ENCODE measurements at places on chromosomes 16 and 17.

- no peak overlapping the region for H3K27ac ChIP-seq
- no peaks in the 10 kb centered on the region for H3K36me3 ChIP-seq
- no peak for DNase-seq
- no peaks in the 10 kb centered on the region for H3K4me1 ChIP-seq
- H3K4me3 ChIP-seq = no peak overlapping the region
These were observed 344.3 kb downstream of the WWOX start for GRCh38 chr16:78443542-78444364.

DNA sequence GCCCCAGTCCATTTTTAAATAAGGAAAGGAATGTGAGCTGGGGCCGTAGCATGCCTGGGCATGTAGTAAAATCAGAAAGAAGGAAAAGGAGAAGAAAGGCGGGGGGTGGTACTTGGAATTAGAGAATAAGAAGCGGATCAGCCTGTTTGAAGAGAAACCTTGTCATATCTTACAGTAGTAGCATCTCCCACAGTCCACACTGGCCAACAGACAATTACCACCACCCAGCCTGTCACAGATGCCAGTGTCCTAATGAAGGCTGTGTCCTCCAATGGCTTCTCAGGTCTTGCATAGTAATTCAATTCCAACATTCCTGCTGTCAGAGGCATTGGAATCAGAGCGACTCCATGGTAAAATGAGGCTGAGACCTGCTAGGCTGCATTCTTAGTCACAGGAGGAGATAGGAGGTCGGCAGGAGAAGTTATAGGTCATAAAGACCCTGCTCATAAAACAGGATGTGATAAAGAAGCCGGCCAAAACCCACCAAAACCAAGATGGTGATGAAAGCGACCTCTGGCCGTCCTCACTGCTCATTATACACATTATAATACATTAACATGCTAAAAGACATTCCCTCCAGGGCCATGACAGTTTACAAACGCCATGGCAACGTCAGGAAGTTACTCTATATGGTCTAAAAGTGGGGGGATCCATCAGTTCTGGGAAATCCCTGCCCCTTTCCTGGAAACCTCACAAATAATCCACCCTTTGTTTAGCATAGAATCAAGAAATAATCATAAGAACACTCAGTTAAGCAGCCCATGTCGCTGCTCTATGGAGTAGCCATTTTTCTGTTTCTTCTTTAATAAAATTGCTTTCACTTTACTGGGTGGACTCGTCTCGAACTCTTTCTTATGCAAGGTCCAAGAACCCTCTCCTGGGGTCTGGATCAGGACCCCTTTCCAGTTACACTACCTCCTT is 9.6 kb upstream of the AKAP10 start:
- H3K36me3 ChIP-seq = no peaks in the 10 kb centered on the region
- DNase-seq = no peak
- no peaks in the 10 kb centered on the region for H3K4me1 ChIP-seq
- no peak overlapping the region for H3K27ac ChIP-seq

GRCh38 chr17:77177002-77177741 is 36.4 kb downstream of the SEC14L1 start:
- H3K36me3 ChIP-seq = no peaks in the 10 kb centered on the region
- no peaks in the 10 kb centered on the region for H3K27me3 ChIP-seq
- H3K4me3 ChIP-seq = no peak overlapping the region
- H3K27ac ChIP-seq = no peak overlapping the region

GRCh38 chr16:51050377-51050706 is 100.7 kb downstream of the SALL1 start:
- no peak overlapping the region for H3K27ac ChIP-seq
- no peaks in the 10 kb centered on the region for H3K36me3 ChIP-seq
- H3K4me1 ChIP-seq = no peaks in the 10 kb centered on the region
- no peak for DNase-seq
- no peaks in the 10 kb centered on the region for H3K27me3 ChIP-seq

DNA sequence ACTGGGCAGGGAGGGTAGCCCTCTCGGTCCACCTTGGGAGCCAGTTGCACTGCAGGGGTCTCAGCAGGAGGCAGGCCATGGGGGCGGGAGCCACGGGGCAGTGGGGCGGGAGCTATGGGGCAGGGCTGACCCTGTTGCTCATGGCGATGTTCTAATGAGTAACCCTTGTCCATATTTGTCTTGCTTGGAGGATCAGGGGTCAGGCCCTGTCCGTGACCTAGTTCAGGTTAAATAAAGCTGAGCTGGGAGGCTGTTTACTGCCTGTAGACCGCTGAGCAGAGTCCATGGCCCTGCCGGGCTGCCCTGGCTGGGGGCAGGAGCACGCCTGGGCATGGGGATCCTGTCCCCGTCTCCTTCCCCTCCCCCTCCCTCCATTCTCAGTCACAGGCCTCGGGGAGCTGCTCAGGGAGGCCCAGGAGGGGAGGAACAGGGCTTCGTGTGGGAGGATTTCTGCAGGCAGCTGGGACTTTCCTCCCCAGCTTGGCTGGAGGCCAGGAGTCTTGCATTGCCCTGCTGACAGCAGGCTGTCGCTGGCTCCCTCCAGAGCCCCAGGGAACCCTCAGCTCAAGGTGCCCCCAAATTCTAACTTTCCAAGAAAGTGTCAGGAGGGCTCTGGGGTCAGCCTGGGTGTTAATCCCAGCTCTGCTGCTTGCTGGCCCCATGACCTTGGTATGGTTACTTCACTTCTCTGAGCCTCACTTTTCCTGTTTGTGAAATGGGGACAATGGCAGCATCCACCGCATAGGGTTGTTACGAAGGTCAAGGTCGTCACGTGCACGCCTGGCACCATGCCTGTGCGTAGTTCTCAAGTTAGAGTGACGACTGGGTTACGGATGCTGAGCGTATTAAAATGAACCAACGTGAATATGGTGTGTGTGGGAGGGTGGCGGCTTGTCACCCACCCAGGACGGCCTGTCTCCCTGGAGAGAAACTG is 6.1 kb upstream of the SERPINF2 start:
- no peak overlapping the region for H3K4me3 ChIP-seq
- H3K27me3 ChIP-seq = no peaks in the 10 kb centered on the region
- DNase-seq = peak; percentile 81
- peaks cover 29% of the 10 kb centered on the region for H3K4me1 ChIP-seq

GRCh38 chr17:78391843-78392242 is 13.4 kb downstream of the PGS1 start:
- peaks cover 84% of the 10 kb centered on the region for H3K4me1 ChIP-seq
- peaks cover 52% of the 10 kb centered on the region for H3K36me3 ChIP-seq
- DNase-seq = no peak
- no peak overlapping the region for H3K4me3 ChIP-seq

- H3K27ac ChIP-seq = no peak overlapping the region
- no peak for DNase-seq
- no peak overlapping the region for H3K4me3 ChIP-seq
- H3K36me3 ChIP-seq = no peaks in the 10 kb centered on the region
These were observed 3.8 kb downstream of the TTYH2 start for GRCh38 chr17:74217037-74217730.

DNA sequence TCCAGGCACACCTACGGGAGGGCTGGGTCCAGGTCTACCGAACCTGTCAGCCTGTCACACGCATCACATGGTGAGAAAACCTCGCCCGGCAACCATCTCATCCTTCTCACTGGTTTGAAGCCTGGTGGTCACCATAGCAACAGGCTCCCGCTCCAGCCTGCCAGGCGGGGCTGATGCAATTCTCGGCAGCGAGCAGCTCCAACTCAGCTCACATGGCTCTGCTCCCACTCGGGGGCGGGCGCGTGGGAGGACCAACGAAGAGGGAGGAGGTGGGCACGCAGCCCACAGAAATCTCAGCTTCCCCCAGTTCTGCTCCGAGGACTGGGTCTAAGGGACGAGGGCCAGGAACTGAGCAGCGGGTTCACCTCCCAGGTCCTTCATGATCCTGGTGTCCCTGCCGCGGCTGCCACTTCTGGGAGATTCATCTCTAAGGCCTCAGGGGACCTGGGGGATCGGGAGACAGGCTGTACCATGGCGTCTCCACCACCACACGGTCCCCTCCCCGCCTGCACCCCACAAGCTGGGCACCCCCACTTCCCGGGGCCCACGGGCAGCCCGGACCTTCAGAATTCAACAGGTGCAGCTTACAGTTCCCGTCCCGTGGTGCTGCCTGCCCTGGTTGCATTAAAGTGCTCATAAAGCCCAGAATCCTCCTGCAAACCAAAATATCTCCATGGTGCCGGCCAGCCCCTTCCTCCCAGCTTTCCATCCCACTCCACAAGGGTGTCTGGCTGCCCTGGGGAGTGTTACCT is 25.8 kb downstream of the ABR start:
- H3K4me1 ChIP-seq = peaks cover 15% of the 10 kb centered on the region
- no peak overlapping the region for H3K4me3 ChIP-seq
- peak; percentile 61 for DNase-seq

DNA sequence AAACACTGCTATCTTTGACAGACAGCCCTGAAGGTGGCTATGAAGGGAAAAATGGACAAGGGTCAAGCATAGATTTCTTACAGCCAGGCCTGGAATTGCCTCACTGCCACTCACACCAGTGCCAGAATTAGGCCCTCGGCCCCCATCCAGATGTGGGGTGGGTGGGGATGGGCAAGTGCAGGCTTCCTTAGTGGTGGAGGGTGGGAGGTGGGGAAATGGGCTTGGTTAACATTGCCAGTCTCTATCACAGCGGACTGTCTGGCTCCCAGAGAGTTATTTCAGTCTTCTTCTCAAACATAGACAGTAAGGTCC is 24.9 kb downstream of the B9D1 start:
- H3K36me3 ChIP-seq = peaks cover 15% of the 10 kb centered on the region
- no peak for DNase-seq
- H3K4me3 ChIP-seq = no peak overlapping the region
- H3K27ac ChIP-seq = no peak overlapping the region

DNA sequence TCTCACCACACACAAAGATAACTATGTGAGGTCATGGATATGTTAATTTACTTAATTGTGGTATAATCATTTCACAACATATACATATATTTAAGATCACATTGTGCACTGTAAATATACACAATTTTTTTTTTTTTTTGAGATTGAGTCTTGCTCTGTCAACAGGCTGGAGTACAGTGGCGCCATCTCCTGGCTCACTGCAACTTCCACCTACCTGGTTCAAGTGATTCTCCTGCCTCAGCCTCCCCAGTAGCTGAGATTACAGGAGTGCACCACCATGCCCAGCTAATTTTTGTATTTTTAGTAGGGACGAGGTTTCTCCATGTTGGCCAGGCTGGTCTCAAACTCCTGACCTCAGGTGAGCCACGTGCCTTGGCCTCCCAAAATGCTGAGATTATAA is 11.5 kb upstream of the PRSS54 start:
- DNase-seq = no peak
- no peaks in the 10 kb centered on the region for H3K4me1 ChIP-seq
- no peaks in the 10 kb centered on the region for H3K27me3 ChIP-seq
- no peak overlapping the region for H3K4me3 ChIP-seq
- H3K27ac ChIP-seq = no peak overlapping the region

DNA sequence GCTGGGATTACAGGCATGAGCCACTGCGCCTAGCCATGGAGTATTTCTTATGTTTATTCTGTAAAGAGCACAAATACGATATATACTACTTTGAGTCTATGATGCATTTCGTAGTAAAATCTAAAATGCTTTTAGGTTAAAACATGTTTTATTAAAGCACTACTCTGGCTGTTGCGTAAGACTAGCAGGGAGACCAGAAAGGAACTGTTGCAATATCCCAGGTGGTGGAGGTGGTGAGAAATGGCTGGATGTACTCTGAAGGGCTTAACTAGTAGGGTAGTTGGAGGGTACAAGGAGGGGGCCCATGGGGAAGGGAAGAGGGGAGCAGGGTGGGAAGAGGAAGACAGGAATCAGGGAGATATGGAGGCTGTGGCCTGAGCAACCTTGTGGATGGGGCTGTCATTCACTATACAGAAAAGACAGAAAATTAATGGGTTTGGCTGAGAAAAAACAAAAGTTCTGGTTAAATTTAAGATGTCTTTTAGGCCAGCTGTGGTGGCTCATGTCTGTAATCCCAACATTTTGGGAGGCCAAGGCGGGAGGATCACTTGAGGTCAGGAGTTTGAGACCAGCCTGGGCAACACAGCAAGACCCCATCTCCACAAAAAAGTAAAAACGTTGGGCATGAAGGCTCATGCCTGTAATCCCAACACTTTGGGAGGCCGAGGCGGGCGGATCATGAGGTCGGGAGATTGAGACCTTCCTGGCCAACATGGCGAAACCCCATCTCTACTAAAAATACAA is 35.8 kb downstream of the ST3GAL2 start:
- no peaks in the 10 kb centered on the region for H3K27me3 ChIP-seq
- DNase-seq = no peak
- peaks cover 17% of the 10 kb centered on the region for H3K4me1 ChIP-seq
- H3K36me3 ChIP-seq = peaks cover 19% of the 10 kb centered on the region

DNA sequence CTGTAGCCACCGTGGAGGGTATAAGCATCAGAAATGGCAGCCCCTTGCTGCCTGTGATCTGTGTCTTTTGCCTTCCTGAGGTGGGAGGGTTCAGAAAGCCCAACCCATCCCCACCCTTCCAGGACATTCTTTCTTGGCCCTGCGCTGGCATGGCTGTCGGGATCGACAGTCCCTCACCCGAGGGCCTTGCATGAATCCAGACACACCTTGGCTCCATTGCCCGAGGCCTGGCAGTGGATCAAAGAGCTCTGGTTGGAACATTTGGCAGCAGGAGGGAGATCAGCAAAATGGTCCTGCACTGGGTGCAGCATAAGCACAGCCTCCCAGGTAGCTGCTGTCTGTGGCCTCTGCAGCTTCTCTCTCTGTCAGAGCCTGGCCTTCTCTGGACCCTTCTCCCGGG is 246.6 kb upstream of the MAF start:
- H3K27ac ChIP-seq = no peak overlapping the region
- no peak for DNase-seq
- no peak overlapping the region for H3K4me3 ChIP-seq
- no peaks in the 10 kb centered on the region for H3K27me3 ChIP-seq

DNA sequence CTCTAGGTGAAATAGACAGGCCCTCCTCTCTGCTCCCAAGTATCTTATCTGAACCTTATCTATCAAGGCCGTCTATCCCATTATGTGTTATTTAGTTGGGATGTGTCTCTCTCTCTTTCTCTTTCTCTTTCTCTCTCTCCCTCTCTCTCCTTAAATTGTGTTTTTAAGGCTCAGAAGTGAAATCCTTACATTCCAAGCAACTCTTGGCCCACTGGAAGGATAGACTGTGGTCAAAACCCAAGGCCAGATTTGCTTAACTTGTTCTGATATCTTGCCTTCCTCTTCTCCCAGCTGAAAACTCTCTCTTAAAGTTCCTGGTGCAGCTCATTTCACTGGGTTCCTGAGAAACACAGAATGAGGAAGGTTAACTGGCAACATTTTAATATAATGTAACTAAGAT is 14.7 kb downstream of the CDRT4 start:
- no peaks in the 10 kb centered on the region for H3K27me3 ChIP-seq
- no peak overlapping the region for H3K4me3 ChIP-seq
- H3K4me1 ChIP-seq = peaks cover 16% of the 10 kb centered on the region
- no peak for DNase-seq
- peak overlapping the region; percentile 41 for H3K27ac ChIP-seq
- H3K36me3 ChIP-seq = no peaks in the 10 kb centered on the region

DNA sequence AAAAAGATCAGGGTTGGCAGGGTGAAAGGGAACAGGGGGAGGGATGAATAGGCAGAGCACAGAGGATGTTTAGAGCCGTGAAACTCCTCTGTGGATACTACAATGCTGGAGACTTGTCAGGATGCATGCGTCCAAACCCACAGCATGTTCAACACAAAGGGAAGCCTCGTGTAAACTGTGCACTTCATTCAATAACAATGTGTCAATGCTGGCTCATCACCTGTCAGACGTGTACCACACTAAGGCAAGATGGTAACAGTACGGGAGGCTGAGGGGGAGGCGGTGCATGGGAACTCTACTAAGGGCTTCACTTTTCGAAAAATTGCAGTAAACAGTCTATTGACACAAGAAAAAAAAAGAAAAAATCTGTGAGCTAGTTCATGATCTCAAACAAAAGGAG is 63.7 kb downstream of the C16orf95 start:
- H3K4me1 ChIP-seq = no peaks in the 10 kb centered on the region
- H3K36me3 ChIP-seq = no peaks in the 10 kb centered on the region
- H3K4me3 ChIP-seq = no peak overlapping the region
- H3K27me3 ChIP-seq = no peaks in the 10 kb centered on the region
- DNase-seq = no peak
- H3K27ac ChIP-seq = no peak overlapping the region

Measured in lower lobe of right lung (tissue), 2 donors.